ENCODE measurements at places on chromosomes 2 and 18. TPM values are rescaled to one million over a fixed set of nuclear protein-coding genes. Genes with fewer than 3 reads are reported as not detected.

Gene KIAA2012
- 0.17 TPM for total RNA-seq

Gene NTSR2
- not detected for total RNA-seq

Gene SH3RF3
- total RNA-seq, result 8.4 TPM

Gene BUB1
- total RNA-seq, result 65.7 TPM

Gene ITGA6
- total RNA-seq, result 56.3 TPM

Measured in smooth muscle cell of trachea (primary cell).